Activated CD4-positive, alpha-beta T cell treated with anti-CD3 and anti-CD28 coated beads, Interleukin-2, amount 10 ng/mL, durations not matched to agents 24 days and 14 days (primary cell): ENCODE measurements at places on chromosomes 12 and 14. TPM values are rescaled to one million over a fixed set of nuclear protein-coding genes. Genes with fewer than 3 reads are reported as not detected.

- H3K4me1 ChIP-seq: no peaks in the 10 kb centered on the region
- H3K4me3 ChIP-seq: no peak overlapping the region
- H3K27ac ChIP-seq: no peak overlapping the region
- H3K27me3 ChIP-seq: no peaks in the 10 kb centered on the region
- no peaks in the 10 kb centered on the region for H3K36me3 ChIP-seq
- no peak for DNase-seq
Measured at GRCh38 chr14:79836577-79836976, 374.7 kb downstream of the DIO2 start.

DNA sequence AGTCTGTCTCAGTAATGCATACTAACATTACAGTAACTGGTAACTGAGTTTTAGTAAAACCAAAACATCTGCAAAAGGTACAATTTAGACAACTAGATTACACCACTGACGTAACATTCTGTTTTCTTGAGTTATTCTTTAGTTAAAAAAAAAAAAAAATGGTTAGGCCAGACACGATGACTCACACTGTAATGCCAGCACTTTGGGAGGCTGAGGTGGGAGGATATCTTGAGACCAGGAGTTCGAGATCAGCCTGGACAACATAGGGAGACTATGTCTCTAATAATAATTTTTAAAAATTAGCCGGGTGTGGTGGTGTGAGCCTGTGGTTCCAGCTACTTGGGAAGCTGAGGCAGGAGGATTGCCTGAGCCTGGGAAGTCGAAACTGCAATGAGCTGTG, 34.1 kb downstream of the AP5M1 start:
- no peak overlapping the region for H3K4me3 ChIP-seq
- H3K4me1 ChIP-seq: no peaks in the 10 kb centered on the region
- no peak overlapping the region for H3K27ac ChIP-seq
- H3K27me3 ChIP-seq: peaks cover 18% of the 10 kb centered on the region
- DNase-seq: peak; percentile 9

DNA sequence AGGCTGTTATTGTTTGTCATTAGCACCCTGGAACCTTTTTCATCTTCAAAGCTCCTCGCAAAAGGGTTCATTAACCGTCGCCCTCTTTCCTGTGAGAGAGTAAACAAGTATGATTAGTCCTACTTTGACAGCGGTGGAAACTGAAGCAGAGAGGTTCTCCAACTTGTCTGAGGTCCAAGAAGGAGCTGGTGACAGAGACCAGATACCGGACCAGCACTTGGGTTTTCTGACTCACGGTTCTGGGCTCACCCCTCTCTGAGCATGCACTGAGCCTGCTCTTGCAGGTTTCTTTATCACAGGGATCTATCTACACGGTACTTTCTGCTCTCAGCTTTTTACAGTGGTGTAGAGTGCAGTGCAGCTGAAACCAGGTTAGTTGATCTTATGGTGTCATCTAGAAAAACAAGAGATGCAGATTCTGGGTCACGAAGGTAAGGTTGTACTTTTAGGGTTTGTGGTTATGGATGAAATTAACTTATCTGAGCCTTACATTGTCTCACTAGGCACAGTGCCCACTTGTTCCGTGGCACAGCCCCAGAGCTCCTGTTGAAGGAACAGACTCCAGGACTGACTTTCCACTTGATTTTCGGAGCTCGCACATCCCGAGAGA, 62.1 kb downstream of the PPP2R5C start:
- no peaks in the 10 kb centered on the region for H3K27me3 ChIP-seq
- peak; percentile 93 for DNase-seq
- H3K36me3 ChIP-seq: peaks cover 45% of the 10 kb centered on the region
- peaks cover 76% of the 10 kb centered on the region for H3K4me1 ChIP-seq
- peak overlapping the region; percentile 96 for H3K27ac ChIP-seq
- peak overlapping the region; percentile 81 for H3K4me3 ChIP-seq

GRCh38 chr12:23699031-23699430, 250.4 kb downstream of the SOX5 start:
- H3K27ac ChIP-seq: no peak overlapping the region
- no peaks in the 10 kb centered on the region for H3K4me1 ChIP-seq
- H3K36me3 ChIP-seq: no peaks in the 10 kb centered on the region

DNA sequence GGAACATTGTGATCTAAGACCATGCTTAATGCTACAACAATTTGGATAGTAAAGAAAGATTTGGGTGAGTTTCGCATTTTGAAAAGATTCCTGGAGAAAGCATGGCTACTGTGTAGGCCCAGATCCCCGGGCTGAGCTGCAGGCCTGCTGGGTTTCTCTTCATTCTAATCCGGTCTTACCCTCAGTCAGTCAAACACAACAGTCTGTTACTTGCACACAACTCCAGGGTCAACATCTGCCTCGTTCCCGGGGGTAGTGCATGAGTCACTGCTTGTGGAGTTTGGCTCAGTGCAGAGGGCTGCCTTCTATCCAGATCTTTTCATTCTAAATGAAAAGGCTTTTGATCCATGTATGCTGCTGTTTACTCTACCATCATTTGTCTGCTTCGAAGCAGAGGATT, 60.4 kb upstream of the SEL1L start:
- no peaks in the 10 kb centered on the region for H3K36me3 ChIP-seq
- no peaks in the 10 kb centered on the region for H3K4me1 ChIP-seq
- peaks cover 4% of the 10 kb centered on the region for H3K27me3 ChIP-seq

- no peak overlapping the region for H3K4me3 ChIP-seq
- H3K36me3 ChIP-seq: no peaks in the 10 kb centered on the region
- H3K4me1 ChIP-seq: no peaks in the 10 kb centered on the region
- no peaks in the 10 kb centered on the region for H3K27me3 ChIP-seq
- no peak for DNase-seq
- H3K27ac ChIP-seq: no peak overlapping the region
Measured at GRCh38 chr12:126359216-126359615, 1294.0 kb downstream of the AACS start.

DNA sequence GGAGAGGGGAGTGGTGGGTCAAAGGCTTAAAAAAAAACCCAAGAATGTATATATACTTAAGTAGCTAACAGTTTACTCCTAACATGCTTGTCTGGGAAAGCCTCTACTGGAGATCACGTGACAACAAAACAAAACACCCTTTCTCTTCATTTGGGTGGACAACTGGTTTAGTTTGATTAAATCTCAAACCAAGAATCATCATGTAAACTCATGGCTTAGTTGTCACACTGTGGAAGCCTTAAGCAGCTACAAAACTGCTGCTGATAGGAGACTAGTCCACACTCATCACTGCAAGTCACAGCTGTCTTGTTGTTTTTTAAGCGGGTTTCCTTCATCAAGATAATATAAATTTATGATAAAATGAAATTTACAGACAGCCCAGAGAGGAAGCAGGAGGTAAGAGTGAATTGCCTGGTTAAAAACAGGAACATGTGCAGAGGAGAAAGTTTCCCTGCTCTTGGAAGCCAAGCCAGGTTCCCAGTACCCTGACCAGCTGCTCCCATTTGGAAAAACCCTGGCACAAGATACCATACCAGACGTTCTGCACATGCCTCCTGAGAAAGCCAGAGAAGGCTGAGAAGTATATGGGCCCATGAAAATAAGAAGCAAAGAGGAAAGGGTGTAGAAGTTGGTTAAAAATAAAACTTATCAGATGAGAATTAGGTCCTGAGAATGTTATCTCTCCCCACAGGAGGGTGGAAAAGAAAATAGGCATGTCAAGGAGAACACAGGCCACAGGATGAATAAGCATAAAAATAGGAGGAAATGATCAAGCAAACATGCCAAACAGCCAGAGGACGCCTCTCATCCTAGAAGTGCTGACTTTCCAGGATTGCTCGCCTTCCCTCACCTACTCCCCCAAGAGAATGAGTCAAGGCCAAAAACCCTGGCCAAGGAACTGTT, 34.0 kb downstream of the EGLN3 start:
- peaks cover 3% of the 10 kb centered on the region for H3K4me1 ChIP-seq
- DNase-seq: no peak
- H3K36me3 ChIP-seq: peaks cover 17% of the 10 kb centered on the region
- no peaks in the 10 kb centered on the region for H3K27me3 ChIP-seq
- H3K4me3 ChIP-seq: no peak overlapping the region

DNA sequence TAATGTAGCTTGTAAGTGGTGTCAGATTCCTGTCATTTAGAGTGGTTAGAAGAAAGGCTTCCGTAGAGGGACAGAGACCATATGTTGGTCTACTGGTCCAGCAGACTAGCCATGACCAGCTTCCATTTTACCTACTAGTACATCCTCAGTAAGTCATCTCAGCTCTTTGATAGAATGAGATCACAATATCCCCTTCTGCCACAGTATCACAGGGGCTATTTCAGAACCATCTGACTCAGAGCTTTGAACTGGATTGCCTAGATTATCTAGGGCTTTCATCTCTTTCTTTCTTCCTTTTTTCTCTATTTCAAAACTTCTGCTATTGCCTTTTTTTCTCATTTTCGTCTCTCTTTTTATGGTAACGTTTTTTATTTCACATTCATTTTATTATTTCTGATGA, 4.7 kb downstream of the ZDHHC17 start:
- peaks cover 24% of the 10 kb centered on the region for H3K4me1 ChIP-seq
- H3K4me3 ChIP-seq: no peak overlapping the region
- H3K36me3 ChIP-seq: peaks cover 14% of the 10 kb centered on the region
- H3K27ac ChIP-seq: no peak overlapping the region

GRCh38 chr14:35534873-35535482, 1.0 kb downstream of the INSM2 start:
- DNase-seq: peak; percentile 93
- peak overlapping the region; percentile 69 for H3K4me3 ChIP-seq
- peaks cover 11% of the 10 kb centered on the region for H3K4me1 ChIP-seq
- H3K27ac ChIP-seq: no peak overlapping the region
- no peaks in the 10 kb centered on the region for H3K36me3 ChIP-seq

GRCh38 chr12:77893918-77894317, 63.2 kb downstream of the NAV3 start:
- DNase-seq: no peak
- H3K27ac ChIP-seq: no peak overlapping the region
- H3K27me3 ChIP-seq: no peaks in the 10 kb centered on the region
- H3K4me1 ChIP-seq: no peaks in the 10 kb centered on the region

DNA sequence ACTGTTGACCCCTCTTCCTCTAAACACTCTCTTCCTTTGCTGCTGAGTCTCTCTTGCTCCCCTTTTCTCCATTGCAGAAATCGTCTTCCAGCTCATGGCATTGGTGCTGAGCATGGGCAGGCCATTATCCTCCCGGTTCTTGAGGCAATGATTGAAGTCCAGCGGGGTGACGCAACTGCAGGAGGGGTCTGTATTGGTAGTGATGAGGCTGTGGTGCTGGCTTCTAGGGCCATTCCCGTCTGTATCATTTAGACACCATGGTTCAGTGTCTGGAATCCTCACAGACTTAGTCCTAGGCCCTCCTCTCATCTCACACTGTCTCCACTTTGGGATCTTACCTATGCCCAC, 720 bp upstream of the SLC22A17 start:
- no peak for DNase-seq
- no peak overlapping the region for H3K27ac ChIP-seq
- H3K4me3 ChIP-seq: peak overlapping the region; percentile 78
- H3K36me3 ChIP-seq: no peaks in the 10 kb centered on the region
- H3K4me1 ChIP-seq: peaks cover 4% of the 10 kb centered on the region

- H3K4me1 ChIP-seq: peaks cover 30% of the 10 kb centered on the region
- peak; percentile 78 for DNase-seq
- H3K4me3 ChIP-seq: no peak overlapping the region
Measured at GRCh38 chr14:61296719-61297502, 15.8 kb upstream of the TMEM30B start.

- H3K4me1 ChIP-seq: no peaks in the 10 kb centered on the region
- H3K27ac ChIP-seq: no peak overlapping the region
- no peak for DNase-seq
- H3K36me3 ChIP-seq: peaks cover 65% of the 10 kb centered on the region
- H3K27me3 ChIP-seq: no peaks in the 10 kb centered on the region
Measured at GRCh38 chr12:120155072-120155471, 38.5 kb upstream of the RAB35 start.

DNA sequence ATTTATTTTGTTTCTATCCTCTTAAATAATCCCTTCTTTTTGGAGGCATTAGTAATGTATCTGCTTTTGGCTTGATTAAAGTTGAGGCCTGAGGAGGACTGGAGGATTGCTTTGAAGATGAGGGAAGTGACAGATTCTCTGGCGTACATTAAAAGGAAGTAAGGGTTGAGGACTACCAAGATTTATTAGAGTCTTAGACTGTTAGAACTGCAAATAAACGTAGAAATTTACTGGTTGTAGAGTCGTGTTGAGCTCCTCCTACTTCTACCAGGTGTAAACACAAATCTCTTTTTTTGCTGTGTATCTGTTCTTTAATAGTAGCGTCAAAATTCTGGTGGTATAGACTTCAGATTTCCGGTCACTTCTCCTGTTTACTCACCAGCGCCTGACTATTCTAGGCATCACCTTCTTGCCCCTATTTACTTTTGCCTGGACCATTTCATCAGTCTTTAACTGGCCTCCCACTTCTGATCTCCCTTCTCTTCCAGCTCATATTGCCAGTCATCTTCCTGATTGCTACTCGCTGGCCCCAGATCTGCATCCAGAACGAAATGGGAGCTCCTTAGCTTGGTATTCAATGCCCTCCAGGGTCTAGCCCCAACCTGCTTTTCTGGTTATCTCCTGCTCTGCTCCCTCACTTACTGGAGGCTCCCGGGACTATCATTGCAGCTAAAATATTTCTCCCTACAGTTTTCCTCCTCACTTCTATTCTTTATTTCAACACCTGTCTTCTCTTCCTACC, 8.4 kb upstream of the EID3 start:
- peaks cover 56% of the 10 kb centered on the region for H3K36me3 ChIP-seq
- H3K27me3 ChIP-seq: no peaks in the 10 kb centered on the region
- peaks cover 36% of the 10 kb centered on the region for H3K4me1 ChIP-seq
- peak overlapping the region; percentile 8 for H3K27ac ChIP-seq
- no peak for DNase-seq
- H3K4me3 ChIP-seq: no peak overlapping the region

GRCh38 chr12:75953312-75953906, 78.2 kb downstream of the PHLDA1 start:
- peak overlapping the region; percentile 20 for H3K27ac ChIP-seq
- H3K4me3 ChIP-seq: no peak overlapping the region
- H3K27me3 ChIP-seq: no peaks in the 10 kb centered on the region
- peaks cover 18% of the 10 kb centered on the region for H3K4me1 ChIP-seq
- no peak for DNase-seq

DNA sequence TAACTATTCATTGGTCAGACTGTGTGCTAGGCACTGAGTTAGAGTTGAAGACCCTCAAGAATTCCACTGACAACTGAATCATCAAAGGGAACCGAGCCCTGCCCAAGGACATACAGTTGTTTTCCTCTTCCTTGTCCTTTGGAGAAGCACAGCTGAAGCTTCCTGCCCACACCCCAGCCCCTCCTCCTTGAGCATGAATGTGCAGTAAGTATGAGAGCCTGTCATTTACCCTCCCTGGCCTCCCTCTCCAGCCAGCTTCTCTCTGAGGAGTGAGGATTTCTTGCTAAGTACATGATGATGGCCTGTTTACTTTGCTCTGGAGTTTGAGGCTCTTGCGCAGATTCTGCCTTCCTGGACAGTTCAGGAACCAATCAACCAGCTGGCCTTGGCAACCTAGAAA, 235.2 kb downstream of the CACNA1C start:
- peaks cover 8% of the 10 kb centered on the region for H3K27me3 ChIP-seq
- H3K36me3 ChIP-seq: no peaks in the 10 kb centered on the region
- no peak for DNase-seq
- H3K27ac ChIP-seq: no peak overlapping the region

GALNT6 gene
- total RNA-seq: 10.7 and 12.8 TPM in 2 replicates

SERPINA12 gene
- not detected in 2 replicates for total RNA-seq

PLD4 gene
- 0.07 and 0.21 TPM in 2 replicates for total RNA-seq

ENDOU gene
- 0.09 TPM in 1 of 2 replicates, not detected in the other for total RNA-seq

MYF5 gene
- total RNA-seq: not detected in 2 replicates

L3HYPDH gene
- 20.8 TPM in 2 replicates for total RNA-seq

LRRIQ1 gene
- total RNA-seq: not detected in 2 replicates
